NCI-H82 (cell line): ENCODE measurements at places on chromosomes 4 and X.

DNA sequence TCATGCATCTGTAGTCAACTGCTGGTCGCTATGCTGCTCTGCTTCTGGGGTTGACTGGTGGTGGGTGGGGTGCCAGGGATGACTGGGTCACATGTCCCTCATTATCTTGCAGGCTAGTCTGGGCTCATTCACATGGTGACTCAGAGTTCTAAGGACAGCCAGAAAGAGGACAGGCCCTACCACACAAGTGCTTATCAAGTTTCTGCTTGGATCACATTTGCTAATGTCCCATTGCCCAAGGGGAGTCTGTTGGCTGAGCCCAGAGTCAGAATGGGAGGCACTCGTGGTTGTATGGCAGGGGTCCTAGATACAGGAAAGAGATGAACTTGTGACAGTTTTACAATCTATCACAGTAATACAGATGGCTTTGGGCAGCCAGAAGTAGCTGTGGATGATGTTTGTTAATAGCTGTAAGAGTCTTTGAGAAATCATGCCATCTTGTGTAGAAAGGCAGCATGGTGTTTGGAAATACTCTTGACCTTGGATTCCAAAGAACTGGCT lies 221.3 kb downstream of the GPAT3 start:
- DNase-seq: no peak

DNA sequence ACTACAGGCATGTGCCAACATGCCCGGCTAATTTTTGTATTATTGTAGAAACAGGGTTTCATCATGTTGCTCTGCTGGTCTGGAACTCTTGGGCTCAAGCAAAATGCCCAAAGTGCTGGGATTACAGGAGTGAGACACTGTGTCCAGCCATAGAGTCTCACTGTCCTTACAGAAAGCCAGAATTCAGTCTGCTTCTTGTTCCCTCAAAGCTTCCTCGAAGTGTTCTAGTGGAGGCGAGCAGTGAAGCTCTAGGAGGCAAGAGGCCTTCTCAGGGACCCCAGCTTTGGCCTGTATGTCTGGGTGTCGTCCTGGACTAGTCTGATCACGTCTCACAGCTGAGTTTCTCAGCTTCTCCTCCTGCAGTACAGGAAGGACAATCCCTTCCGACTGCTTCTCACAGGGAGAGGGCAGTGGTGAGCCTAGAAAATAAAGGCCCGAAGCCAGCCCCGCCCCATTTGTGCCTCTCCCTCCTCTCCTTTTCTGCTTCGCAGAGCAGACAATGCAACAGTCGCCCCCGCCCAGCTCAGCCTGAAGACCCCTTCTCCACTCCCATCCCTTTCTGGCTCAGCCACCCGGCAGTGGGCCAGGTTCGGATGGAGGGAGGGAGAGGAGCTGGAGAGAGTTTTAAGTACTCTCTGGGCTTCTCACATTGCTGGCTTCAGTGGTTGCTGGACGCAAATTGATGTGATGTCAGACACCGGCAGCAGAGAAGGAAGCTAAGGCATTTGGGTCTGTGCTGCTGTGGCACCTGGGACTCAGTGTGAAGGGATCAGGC lies 11.1 kb upstream of the FAM3A start:
- DNase-seq: peak; percentile 89

DNA sequence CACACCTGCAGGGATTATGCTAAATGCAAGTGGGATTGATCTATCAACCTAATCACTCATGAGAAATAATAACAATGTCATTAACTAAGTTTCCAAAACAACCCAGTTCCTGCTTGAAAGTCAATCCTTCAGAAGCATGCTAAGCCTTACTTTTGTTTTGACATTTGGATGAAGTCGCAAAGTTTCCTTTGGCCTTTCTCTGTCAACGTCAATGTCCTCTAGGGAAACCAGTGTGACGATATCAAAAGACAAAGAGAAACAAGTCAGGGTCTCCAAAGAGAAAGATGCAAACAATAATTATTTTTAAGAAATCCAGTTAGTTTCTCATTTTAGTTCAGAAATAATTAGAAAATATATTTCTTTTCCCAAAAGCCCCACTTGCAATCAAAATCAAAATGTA lies 86.7 kb upstream of the SRD5A3 start:
- no peak for DNase-seq

GRCh38 chr4:1871471-1872021 lies 353 bp downstream of the NSD2 start:
- DNase-seq: peak; percentile 53

DNA sequence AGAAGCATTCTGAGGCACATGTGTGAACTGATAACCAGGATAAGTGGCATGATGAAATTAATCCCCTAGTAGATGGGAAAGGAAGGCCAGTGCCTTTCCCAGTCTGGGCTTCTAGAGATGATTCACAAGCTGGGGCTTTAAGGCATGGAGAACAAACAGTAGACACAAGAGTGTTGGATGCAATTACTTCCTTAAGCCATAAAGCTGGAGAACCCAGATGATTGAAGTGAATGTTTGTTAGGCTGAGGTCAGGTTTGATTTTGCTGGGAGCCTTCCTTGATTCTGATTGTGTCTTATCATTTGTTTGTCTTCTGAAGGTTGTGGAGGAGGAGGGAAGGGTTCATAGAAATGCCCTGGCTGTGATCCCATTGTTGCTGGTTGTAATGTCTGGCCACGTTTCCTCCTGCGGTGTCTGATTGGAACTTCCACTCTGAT lies 125.2 kb downstream of the NHS start:
- DNase-seq: peak; percentile 2

DNA sequence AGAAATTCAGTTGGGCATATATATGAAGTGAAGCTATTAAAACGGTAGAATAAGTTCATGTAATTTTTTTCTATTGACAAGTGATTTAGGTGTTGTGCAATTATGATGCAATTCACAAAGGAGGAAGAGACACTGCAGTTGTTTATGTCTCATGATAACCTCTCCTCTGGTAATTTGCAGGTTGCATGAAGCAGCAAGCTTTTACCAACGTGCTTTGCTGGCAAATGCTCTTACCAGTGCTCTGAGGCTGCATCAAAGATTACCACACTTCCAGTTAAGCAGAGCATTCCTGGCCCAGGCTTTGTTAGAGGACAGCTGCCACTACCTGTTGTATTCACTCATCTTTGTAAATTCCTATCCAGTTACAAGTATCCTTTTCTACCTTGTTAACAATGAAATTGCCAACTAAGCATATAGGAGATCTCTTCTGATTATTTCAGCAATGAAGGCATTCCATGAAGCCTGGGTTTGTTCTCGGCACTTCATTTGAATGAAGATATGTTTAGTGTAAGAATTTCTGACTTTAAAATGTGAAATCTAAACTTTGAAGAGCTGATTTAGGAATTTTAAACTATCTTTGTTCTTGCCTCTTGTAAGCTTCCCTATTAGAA lies 3.9 kb downstream of the TMEM33 start:
- peak; percentile 3 for DNase-seq

GRCh38 chrX:148903176-148903575 lies 402.8 kb downstream of the AFF2 start:
- no peak for DNase-seq

- DNase-seq: no peak
These were observed 809.7 kb upstream of the NDST4 start for GRCh38 chr4:115923152-115923551.

DNA sequence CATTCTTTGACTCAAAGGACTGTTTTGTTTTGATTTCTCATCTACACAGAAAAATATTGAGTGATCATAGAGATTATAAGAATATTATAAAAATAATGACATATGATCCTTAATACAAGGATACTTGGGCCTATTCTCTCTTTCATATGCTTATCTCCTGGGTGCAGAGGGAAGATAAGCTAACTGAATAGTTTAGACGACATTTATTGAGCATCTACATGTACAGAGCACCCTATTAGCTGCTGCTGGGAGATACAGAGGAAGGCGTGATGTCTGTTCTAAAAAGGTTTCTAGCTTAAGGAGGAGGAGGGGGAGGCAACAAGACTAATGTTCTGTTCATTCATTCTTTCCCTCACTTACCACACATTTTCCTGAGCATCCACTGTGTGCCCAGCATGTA lies 106.8 kb downstream of the HDAC8 start:
- no peak for DNase-seq

DNA sequence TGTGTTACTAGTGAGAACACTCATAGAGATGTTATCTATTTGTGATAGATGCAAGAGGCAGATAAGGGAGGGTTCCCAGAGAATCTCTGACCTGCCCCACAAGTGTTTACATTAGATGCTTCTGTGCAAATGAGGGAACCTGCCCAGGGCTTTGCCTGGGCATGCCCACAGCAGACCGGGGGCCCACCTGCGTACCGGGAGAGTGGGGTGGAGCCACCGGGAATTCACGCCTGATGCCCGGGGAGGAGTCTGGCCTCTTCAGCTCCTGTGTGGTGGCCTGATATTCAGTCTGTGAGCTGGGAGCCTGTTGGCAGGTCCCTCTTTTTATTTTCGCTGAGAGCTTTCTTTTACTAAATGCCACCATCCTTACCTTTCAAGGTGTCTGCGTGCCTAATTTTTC lies 155.7 kb downstream of the SNCA start:
- no peak for DNase-seq

DNA sequence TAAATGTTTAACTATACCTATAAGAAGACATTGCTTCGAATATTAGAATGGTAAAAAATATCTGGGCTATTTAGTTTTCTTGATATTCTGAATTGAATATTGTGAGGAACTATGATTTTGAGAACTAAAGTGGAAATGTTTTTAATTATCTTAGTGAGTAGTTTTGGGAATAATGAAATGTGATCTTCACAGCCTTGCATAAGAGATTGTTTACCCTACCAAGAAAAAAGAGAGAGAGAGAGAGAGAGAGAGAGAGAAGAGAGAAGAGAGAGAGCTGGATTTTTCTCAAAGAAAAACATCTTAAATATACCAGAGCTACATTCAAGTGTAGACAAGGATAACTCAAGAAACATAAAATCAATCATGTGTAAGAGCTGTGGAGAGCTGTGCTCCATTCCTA lies 148.7 kb upstream of the MAD2L1 start:
- no peak for DNase-seq

DNA sequence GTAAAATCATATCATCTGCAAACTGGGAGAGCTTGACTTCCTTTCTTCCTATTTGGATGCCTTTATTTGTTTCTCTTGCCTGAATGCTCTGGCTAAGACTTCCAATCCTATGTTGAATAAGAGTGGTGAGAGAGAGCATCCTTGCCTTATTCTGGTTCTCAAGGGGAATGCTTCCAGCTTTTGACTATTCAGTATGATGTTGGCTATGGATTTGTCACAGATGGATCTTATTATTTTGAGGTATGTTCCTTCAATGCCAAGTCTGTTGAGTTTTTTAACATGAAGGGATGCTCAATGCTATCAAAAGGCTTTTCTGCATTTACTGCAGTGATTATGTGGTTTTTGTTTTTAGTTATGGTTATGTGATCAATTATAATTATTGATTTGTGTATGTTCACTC lies 2144.6 kb upstream of the TENM3 start:
- DNase-seq: no peak
